ENCODE measurements at places on chromosomes 4 and X.

DNA sequence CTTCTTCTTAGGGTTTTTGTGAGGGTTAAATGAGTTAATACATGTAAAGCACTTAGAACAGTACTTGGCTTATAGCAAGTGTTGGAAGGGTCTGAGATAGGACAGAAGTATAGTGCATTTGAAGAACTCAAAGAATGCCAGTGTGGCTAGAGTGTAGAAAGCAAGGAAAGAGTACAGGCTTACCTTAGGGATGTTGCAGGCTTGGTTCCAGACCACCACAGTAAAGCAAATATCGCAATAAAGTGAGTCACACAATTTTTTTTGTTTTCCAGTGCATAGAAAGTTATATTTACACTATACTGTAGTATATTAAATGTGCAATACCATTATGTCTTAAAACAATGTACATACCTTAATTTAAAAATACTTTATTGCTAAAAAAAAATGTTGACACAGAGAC is 41.3 kb downstream of the KIF4A start:
- no peak for DNase-seq

- peak; percentile 37 for DNase-seq
Observed at GRCh38 chrX:47623540-47624027, 3.9 kb upstream of the SYN1 start.

DNA sequence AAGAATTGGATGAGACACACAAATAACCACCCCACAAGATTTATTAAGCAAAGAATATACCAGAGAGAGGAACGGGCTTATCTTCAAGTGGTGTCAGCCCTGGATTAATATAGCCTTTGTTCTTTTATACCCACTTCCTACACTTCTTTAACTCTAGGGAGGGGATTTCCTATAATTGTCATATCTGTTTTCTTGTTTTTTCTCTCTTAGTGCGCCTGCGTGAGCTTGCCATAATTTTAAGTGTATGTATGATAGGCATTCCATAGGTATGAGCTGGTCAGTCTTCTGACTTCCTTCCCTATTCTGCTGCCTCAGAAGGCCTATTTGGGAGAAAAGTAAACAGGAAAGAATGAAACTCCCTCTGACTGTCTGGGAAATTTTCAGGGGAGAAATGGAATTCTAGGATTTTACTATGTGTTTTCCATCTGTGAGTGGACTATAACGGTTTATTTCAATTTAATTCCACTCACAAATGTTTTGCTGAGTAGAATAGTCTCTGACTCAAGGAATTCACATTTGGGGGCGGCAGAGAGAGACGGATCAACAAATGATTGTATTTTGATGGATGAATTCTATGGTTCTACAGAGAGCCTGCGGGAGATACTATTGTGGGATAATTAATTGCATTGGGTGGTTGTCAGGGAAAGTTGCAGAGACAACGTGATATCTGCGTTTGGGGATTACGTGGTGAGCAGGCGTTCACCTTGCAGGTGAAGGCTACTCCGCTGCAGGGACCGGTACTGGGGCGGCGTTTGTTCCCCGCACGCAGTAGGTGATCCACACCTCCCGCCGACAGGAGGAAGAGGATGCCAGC is 626 bp upstream of the CEP135 start:
- peak; percentile 51 for DNase-seq

DNA sequence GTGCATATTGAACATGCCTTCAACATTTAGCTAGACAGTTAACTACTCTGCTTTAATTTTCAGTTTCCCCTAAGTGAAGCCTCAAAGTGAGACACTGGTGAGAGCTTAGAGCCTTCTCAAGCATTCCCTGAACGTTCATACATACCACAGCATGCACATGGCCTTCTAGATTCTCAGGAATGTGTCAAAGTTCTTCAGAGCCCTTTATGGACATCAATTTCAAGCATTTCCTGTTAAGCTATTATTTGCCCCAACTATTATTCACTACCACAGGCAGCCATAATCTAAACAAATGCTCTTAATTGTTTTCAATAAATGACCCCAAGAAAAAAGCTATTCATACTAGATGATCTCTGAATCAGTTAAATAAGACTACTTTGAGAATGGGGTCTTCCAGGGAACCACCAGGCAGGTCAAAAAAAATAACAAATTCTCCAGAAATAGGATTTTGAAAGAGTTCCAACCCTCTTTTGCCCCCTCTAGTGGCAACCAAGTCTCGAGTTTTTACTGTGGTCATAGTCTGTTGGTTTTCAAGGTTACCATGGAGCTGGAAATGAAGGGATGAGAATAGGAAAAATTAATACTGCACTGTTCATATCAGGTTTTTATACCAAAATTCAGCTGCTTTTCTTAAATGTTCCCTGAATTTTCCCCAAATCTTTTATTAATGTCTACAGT is 235.4 kb downstream of the RAB28 start:
- no peak for DNase-seq

- DNase-seq = no peak
Observed at GRCh38 chr4:65696436-65696835, 26.1 kb upstream of the EPHA5 start.

GRCh38 chrX:22800806-22801205 is 199.0 kb upstream of the DDX53 start:
- DNase-seq = no peak

- no peak for DNase-seq
Observed at GRCh38 chr4:179855469-179855868, 2387.7 kb upstream of the TENM3 start.
